ENCODE measurements at places on chromosomes 6 and 20.

DNA sequence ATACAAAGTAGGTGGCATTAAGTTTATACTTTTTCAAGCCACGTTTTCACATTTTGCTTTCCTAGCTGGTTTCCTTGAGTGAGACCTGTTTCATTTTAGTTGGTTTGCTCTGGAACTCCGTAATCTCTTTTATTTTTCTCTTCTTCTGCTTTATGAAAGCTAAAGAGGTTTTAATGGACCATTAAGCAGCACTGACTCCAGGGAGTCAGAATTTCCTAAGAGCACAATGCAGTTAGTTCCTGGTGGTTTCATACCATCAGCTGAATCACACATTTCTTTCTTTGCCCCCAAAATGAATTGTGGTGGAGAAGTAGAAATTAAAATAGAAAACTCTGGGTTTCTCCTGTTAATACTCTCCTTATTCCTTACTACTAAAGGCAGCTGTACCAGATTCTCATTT, 3.4 kb downstream of the OPN5 start:
- no peak for DNase-seq

- DNase-seq = no peak
Observed at GRCh38 chr20:20664795-20665589, 47.5 kb downstream of the RALGAPA2 start.

DNA sequence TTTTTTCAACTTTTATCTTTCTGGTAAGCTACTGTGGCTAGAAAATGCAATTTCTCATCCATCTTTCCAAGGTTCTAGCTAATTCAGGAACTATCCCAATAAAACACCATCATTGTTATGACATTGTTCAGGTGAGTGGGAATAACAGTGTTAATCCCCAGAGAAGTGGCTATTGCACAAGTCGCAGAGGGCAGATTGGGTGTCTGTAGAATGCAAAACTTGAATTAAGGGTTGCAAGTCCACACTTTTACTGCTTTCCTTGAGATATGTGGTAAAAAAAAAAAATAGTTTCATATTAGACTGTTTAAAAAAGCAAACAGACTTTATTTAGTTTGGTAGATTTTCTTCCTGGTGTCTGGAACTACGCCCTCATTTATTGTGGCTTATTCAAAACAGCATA, 41.1 kb upstream of the PRDM1 start:
- DNase-seq = no peak

GRCh38 chr6:138129190-138129589, 22.0 kb upstream of the PERP start:
- DNase-seq = no peak

DNA sequence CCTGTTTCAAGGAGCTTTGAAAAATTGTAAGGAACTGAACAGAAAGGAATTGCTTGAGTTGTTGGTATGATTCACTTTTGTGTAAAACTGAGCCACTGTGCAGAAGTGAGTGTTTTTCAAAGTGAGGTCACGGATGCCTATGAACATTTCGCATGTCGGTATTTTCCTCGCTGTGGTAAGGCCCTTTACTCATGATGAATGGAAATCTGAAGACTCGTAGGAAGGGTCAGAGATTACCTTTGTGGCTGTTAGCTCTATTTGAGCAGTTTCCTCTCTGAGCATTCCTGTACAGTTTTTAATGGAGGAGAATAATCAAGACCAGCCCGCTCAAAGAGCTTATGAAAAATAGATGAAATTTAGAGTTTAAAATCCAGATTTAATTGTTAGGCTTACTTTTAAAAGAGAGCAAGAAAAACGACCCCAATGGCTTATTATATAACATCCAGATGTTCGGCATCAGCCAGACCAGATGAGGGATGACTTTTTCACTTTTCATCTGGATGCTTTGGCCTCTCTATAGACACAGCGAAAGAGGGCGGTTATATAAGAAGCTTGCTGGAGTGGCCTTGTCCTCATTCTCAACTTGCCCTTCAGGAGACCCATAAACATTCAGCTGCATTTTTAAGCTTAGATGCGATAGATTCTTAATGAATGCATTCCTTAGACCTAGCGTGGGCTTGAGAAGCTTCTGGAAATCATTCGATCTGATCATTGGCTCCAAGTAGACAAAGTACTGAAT, 99.5 kb downstream of the CD83 start:
- no peak for DNase-seq

All from naive thymus-derived CD8-positive, alpha-beta T cell (primary cell).